ENCODE measurements at places on chromosomes 11 and 22.

GRCh38 chr11:86952221-86952875, 2.8 kb downstream of the FZD4 start:
- DNase-seq, result no peak

DNA sequence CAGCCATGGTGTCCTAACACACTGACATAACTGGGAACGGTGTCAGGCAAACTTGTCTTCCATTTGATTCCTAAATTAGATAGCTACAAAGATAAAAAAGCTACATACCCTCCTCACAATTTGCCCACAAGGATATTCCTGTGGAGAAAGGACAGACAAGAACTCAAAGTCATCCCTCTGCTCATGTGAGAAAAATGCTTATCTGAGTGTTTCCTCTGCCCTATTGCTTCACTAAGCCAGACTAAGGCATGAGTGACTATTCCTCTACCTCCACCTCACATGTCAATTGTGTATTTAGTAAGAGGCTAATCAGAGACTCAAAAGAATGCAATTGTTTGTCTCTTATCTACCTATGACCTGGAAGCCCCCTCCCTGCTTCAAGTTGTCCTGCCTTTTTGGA, 247.7 kb downstream of the DDX10 start:
- no peak for DNase-seq

- no peak for DNase-seq
These were observed 17.4 kb downstream of the LUZP2 start for GRCh38 chr11:24514219-24514594.

DNA sequence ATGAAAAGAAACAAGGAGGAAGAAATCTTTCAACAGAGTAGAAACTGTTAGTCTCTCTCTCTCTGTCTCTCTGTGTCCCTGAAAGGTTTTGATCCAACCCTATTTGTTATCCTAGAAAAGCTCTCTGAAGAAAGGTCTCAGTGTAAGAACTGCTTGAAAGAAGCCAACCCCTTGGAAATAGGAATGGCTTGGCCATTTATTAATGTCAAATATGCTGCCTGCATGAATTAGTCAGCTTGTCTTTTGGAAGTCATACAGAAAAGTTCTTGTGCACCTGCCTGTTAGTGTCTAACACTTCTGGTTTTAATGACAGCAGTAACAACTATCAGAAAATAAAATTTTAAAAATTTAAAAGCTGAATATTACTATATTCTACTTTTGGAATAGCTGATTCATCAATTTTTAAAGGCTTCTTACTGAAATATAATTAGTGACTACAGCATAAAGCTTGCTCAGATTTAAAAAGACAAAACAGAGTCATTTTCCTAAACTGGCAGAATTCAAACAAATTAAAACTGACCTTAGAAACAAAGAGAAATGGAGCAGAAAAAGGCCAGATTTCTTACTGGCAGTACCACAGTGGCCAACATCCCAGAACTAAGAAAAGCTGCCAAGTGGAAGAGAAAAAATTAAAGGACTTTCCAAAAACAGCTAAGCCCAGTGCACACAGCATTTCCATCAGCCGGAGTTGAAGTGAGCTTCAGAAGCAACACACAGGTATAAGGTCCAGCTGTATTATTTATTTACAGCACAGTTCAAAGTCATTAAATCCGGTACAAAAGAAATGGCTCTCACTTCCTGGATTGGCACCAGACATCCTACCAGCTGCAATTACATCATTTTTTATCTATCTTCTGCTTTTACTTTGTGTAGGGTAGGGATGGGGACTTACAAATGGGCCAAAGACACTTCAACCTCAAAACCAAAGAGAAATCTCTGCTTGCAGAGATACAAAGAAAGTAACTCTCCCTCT, 76.3 kb downstream of the PRCP start:
- DNase-seq, result no peak

DNA sequence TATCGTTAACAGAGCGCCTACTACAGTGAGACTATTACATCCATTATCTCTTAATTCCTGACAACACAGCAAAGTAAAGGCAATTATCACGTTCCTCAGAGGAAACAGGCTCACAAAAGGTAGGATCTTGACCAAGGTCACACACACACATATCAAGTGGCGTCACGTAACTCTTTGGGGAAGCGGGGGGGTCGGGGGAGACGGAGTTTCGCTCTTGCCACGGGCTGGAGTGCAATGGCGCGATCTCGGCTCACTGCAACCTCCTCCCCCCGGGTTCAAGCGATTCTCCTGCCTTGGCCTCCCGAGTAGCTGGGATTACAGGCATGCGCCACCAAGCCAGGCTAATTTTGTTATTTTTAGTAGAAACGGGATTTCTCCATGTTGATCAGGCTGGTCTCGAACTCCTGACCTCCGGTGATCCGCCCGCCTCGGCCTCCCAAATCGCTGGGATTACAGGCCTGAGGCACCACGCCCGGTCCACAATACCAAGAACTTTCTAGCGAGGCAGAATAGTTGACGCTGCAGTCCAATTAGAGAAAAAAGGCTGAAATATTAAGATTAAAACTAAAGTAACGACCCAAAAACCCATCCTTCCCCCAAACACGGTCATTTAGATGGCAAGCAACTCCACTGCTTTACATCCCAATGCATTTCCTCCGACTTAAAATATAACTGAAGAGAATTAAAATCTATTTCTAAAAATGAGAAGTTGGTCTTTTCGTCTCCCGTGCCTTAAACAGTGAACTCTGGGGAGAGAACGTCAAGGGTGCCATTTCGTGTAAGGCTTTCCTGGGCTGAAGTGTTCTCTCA, 1.2 kb downstream of the DDX17 start:
- peak; percentile 33 for DNase-seq

GRCh38 chr11:27694992-27695391, 5.3 kb downstream of the BDNF start:
- no peak for DNase-seq

GRCh38 chr22:44067901-44068300, 43.8 kb downstream of the PARVB start:
- no peak for DNase-seq

- DNase-seq, result no peak
These were observed 40.5 kb upstream of the DDI1 start for GRCh38 chr11:103995896-103996295.

DNA sequence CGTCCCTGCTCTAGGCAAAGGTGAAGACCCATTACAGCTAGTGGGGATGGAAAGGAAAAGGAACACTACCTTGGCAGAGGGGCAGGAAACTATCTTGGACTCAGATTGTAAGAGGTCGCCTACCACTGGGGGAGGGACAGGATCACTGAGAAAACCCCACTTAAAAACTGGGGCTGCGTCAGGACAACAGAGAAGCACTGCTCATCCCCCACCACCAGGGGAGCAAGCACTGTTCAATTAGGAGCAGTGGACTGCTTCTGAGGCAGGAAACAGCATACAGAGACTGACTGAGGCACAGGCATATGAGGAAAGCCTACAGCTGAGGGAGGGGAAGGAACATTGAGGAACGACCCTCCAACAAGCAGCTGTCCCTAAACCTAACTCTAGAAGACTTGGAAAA, 20.8 kb upstream of the DLAT start:
- DNase-seq, result no peak

- no peak for DNase-seq
These were observed 14.6 kb downstream of the SLC43A1 start for GRCh38 chr11:57500926-57501325.

DNA sequence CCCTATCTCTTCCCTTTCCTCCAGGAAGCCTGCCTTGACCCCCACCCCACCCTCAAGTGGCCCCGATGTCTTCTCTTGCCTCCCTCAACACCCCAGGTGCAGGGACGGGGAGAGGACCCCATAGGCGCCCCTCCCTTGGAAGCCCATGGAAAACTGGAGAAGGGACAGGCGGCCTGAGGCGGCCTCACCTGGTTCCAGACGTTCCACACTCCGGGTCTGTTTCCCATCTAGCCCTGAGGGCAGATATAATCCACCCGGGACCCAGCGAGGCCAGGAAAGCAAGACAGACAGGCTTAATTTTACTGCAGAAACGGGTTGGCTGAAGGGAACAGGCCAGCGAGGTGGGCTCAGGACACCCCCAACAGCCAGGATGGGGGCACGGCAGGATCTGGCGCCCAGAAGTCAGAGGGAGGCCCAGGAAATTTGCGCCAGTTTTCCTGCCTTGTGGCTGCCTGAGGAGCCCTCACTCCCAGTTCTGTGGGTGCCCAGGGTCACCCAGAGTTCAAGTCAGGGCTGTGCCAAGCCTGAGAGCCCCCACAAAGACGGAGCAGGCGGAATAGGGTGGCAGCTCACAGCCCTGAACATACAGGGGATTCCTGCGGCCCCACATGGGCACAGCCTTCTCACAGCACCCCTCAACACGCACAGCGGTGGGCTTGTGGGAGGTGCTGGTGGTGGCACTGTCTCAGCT, 3.0 kb upstream of the SIGIRR start:
- DNase-seq, result no peak

DNA sequence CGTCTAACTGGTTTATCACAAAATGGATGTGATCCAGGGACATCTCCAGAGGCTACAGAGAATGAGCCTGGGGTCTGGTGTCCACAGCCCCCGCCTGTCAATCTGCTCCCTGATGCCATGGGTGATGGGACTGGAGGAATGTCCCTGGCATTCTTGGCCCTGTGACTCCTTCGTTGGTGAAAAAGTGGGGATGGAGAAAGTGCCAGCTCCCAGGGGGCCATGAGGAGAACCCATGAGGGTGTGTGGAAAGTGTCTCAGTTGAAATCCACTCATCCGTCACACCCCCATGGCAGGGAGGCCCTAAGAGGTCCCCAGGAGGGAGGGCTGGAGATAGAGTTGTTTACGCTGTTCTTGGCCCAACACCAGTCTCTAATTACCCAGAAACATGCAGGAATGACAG, 322.0 kb downstream of the CTTN start:
- no peak for DNase-seq

GRCh38 chr11:65806979-65807378, 20.1 kb downstream of the OVOL1 start:
- DNase-seq, result no peak

- no peak for DNase-seq
These were observed 11.9 kb downstream of the FAM168A start for GRCh38 chr11:73585834-73586575.

DNA sequence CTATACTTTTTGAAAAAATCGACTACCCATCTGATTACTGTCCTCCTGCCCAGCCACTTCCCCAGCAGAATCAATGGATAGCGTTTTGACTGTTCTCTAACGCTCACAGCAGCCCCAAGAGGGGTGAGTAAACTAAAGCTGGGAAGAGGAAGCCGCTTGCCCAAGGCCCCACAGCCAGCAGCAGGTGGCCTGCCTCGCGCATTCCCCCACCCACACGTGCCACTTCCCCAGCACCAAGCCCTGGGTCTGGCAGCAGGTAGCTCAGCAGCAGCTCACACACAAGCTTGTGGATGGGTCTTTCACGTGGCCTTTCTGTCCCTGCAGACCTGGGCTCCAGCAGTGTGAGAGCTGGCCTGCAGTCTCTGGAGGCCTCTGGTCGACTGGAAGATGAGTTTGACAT, 34.3 kb downstream of the TOM1 start:
- no peak for DNase-seq

DNA sequence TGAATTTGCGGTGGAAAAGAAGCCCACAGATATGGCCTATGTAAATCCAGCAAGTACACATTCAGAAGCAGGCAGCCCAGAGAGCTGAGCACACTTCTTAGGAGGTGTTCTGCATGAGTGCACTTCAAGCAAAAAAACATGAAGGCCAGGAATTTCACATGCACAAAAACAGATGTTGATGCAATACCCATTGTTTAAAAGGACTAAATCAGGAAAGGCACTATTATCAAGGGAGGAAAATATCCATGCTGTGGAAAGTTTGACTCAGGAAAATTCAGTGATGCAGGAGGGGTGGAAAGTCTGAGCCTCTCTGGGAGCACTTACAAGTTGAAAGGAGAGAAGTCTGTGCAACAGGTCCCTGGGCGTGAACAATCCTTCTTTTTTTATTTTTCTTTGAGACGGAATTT, 15.8 kb upstream of the CARS1 start:
- no peak for DNase-seq

DNA sequence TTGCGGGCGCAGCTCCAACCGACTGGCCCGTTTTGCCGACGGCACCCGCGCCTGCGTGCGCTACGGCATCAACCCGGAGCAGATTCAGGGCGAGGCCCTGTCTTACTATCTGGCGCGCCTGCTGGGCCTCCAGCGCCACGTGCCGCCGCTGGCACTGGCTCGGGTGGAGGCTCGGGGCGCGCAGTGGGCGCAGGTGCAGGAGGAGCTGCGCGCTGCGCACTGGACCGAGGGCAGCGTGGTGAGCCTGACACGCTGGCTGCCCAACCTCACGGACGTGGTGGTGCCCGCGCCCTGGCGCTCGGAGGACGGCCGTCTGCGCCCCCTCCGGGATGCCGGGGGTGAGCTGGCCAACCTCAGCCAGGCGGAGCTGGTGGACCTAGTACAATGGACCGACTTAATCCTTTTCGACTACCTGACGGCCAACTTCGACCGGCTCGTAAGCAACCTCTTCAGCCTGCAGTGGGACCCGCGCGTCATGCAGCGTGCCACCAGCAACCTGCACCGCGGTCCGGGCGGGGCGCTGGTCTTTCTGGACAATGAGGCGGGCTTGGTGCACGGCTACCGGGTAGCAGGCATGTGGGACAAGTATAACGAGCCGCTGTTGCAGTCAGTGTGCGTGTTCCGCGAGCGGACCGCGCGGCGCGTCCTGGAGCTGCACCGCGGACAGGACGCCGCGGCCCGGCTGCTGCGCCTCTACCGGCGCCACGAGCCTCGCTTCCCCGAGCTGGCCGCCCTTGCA, 1.0 kb downstream of the FJX1 start:
- no peak for DNase-seq

GRCh38 chr22:28883657-28883916, 215 bp downstream of the ZNRF3 start:
- DNase-seq, result no peak

DNA sequence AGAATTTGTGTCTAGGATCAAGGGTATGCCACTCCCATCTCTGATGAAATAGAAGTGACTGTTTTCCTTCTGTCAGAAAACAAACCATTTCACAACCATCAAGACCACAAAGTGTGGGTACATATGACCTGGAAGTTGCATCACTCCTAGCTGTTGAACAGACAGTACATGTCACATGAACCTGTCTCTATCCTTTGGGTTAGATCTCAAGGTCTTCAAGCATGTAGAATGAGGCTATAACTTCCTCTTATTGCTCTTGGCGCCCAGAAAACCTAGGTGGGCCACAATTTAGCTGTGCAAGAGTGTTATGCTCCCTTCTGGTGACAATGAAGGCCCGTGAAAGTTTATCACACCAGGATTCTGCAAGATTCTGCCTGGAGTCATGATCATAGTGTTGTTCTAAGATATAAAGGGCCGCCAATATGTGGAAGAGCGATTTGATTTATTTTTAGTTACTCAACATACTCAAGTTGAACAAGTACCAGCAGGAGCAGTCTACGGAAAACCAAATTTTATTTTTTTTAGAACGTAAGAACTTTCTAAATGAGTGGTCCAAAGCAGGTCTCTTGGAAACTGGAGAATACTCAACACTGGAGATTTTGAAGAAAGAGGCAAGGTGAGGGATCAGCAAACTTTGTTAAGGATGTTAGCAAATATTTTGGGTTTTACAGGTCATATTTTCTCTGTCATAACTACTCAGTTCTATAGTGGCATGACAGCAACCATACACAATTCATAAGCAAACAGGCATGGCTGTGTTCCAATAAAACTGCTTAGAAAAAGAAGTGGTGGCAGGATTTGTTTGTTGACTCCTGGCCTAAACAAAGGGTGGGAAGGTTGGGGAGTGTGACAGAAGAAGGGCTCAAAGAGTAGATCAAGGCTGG, 101.8 kb downstream of the USP35 start:
- no peak for DNase-seq
